ENCODE measurements at places on chromosomes 1 and 21.

DNA sequence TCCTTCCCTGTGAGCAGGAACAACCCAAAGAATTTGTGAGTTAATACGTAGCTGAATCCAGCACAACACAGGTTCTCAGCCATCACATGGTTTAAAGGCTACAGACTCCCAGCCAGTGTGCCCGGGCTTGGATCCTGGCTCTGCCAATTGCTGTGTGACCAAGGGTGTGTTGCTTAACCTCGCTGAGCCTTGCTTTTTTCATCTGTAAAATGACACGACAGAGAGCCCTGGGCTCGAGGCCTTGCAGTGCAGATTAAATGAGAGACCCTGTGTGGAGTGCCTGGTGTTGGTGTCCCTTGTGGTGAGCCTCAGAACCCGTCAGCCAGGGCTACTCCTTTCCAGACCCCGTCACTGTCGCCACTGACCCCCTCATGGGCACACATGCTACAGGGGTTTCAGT is 39.4 kb downstream of the CHAF1B start:
- no peak for DNase-seq

- no peak for DNase-seq
Observed at GRCh38 chr1:151371370-151372057, 991 bp downstream of the SELENBP1 start.

DNA sequence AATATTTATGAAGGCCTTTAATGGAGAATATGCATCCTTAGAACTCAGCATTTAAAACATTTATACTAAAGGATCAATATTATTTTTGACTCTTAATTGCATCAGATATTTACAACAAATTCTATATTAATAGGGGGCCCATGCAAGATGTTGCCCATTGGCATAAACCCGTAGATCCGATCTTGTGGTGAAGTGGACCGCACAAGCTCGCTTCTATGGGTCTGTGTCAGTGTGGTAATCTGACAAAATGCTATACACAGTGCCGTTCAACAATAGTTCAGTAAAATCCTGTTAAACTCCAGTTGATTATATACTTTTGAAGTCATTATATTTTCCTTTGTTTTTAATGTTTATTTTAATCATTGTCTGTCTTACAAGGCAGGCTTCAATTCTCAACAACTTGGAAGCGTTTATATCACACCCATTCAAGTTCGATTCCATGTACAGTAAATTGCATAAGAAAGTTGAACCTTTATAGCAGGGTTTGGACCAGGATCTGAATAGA is 809.2 kb downstream of the USP25 start:
- no peak for DNase-seq

DNA sequence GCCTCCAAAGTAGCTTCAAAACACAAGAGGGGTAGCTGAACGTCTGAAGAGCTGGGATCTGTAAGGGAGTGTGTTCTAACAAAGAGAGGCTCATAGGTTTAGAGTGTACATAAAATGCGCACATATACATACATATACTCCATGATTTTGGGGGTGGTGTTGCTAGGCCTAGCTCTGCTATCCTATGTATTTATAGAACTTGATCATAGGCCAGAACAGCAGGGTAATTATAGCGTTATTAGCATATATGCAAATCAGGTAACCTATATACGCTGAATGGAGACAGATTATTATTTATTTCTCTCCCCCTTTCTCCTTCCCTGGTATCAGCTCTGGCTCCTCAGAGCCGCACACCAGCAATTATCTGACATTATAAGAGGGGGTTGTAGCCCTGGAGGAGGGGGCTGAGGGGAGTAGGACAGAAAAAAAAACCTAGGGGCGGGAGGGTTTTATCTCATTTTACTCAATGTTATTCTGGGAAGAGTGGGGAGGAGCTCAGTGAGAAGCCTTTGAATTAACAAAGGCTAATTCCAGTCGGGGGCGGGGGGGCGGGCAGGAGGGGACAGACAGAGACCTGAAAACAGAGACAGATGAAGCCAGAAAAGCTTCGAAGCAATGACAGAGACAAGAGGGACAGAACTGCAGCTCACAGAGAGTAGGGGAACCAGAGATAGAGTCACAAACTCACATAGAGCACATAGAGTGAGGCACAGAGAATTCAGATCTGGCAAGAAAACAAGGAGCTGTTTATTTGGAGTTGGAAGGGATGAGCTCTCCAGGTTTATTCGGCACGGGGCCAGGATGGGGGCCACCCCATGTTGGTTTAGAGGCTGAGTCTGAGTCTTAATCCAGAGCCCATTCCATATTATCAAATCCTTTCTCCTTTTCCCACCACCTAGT is 63.0 kb downstream of the RHBG start:
- DNase-seq = no peak

GRCh38 chr1:176765608-176766007 is 302.6 kb downstream of the PAPPA2 start:
- DNase-seq = no peak

DNA sequence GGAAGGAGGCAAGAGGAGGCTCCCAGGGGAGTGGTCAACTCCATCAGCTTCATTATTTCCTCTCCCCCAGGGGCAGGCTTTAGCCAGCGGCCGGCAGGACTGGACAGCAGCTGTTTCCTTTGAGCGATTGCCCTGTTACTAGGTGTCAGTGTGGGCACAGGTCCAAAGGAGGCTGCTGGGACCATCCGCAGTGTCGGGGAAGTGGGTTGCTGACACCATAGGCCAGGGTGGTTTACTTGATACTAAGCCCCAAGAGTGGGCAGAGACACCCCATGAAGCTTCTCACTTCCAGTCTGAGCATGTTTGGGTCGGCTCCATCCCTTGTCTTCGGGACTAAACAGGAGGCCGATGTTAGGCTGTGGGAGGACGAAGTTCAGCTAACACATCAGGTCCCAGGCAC is 63.6 kb downstream of the KAZN start:
- DNase-seq = no peak

DNA sequence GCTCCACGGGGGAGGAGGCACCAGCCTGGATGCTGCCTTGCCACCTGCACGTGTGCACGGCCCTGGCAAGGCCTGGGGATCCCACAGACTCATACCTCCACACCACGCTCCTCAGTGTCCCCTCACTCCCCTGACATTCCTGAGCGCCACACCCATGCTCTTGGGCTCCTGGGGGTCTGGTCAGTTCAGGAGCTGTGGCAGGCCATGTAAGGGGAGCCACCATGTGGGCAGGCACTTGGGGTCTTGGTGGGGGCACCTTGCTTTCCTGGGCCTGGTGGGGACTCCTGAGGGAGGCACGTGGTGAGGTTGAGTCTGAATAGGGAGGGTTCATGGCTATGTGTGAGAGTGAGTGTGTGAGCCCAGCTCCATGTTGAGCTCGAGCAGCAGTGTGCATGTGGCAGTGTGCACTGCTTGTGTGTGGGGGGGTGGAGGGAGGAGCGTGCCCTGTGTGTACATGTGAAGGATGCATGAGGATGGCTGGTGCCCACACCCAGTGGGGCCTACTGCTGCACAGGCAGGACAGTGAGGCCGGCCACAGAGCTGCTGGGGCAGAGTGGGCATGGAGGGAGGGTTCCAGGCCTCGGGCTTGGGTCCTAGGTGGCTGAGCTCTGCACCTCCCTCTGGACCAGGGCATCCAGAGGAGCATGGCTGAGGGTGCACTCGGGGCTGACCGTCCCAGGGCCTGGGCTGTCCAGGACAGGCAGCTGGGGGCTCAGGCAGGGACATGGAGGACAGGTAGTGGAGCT is 1.6 kb downstream of the GJC2 start:
- no peak for DNase-seq

DNA sequence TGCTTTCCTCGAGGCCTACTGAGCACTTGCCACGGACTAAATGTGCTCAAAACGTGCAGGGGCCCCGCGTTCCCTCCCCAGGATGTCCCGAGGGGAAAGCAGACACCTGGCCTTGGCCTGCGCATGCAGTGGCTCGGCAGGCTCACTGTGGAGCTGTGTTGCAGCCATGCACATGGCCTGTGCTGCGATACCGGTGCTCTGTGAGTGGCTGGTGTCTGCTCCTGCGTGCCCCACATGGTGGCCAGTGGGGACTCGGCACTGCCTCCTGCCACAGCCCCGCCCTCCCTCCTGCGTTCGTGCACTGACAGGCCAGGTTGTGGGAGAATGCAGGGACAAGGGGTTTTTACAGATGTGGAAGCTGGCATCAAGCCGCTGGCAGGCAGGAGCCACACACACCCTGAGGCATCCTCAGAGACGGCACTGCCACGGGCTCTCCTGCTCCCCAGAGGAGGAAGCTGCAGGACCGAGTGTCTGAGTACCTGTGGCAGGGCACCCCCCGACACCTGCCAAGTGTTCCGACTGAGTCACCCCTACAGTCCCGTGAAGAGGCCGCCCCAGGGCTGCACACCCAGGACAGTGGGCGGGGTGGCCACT is 16.9 kb upstream of the PTTG1IP start:
- DNase-seq = no peak

DNA sequence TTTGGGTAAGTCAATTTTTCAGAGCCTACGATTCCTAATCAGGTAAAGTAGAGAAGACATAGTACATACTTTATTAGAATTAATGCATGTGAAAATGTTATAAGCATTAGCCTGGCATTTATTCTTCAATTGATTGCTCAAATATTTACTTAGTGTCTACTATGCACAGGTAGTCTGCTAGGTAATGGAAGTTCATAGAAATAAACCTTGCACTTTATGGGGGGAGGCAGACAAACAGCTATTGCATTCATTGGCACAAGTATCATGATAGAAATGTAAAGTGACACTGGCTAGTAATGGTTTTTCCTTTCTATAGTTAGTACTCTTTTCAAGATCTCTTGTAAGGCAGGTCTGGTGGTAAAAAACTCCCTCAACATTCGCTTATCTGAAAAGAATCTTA is 44.9 kb downstream of the ZNHIT6 start:
- no peak for DNase-seq

- no peak for DNase-seq
Observed at GRCh38 chr1:115832651-115833050, 8.3 kb downstream of the NHLH2 start.

- DNase-seq = no peak
Observed at GRCh38 chr1:212621043-212621948, 12.7 kb downstream of the ATF3 start.

- no peak for DNase-seq
Observed at GRCh38 chr1:228927946-228928898, 192.9 kb downstream of the RHOU start.

DNA sequence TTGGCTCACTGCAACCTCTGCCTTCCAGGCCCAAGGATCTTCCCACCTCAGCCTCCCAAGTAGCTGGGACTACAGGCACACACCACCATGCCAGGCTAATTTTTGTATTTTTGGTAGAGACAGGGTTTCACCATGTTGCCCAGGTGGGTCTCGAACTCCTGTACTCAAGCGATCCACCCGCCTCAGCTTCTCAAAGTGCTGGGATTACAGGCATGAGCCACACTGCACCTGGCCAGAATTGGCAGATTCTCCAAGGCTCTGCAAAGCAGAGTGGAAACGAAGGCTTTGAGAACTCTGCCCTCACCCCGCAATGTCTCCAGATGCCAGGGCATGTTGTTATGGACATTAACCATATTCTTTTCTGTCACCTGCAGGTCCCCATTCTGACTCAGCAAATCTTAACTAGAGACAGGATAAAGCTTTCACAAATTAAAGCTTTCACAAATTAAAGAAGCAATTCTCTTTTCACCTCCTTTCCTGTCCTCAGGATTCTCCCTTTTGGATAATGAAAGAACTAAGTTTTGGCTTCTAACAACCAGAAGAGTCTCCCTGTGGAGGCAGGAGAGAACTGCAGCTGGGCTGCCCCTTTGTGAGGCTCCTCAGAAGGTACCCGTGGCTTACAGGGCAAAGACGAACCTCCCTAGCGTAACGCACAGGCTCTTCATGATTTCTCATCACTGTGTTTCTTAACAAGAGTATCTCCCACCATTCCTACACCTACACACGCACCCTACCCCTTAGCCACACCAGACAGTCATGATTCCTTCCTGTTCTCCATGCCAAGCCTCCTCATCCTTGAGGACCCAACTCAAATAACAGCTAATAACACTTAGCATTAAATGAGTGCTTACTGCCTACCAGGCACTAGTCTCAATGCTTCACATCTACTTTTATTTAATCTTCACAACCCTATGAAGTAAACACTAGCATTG is 29.8 kb downstream of the GPA33 start:
- no peak for DNase-seq

- no peak for DNase-seq
Observed at GRCh38 chr21:28738882-28739281, 253.8 kb downstream of the LTN1 start.

- no peak for DNase-seq
Observed at GRCh38 chr1:167289075-167289442, 68.4 kb downstream of the POU2F1 start.

DNA sequence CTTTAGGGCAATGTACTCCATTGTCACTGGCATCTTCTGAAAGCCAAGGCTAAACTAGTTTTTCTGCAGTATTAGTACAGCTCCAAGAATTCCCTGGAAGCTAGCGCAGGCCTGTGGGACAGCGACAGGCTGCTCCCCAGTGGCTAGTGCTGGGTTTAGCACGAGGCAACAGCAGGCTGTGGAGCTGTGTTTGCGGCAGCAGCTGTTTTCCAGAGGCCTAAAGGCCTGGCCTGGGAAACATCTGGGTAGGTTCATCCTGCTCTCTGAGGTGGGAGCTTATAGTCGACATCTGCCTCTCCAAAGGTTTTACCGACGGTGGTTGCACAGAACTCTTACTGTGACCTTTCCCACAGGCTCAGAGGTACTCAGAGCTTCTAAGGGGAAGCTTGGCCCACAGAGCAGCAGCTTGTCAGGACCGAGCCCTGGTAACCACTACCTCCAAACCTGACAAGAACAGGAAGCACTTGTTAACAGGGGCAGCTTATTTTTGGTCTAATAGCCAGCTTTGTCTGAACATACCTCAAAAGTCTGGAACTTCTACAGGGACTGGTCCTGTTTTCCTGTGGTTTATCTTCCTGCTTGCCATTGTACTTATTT is 17.2 kb downstream of the CC2D1B start:
- no peak for DNase-seq

GRCh38 chr1:47587891-47588582 is 150.2 kb downstream of the FOXD2 start:
- no peak for DNase-seq

- DNase-seq = no peak
Observed at GRCh38 chr1:31931593-31932225, 6.5 kb downstream of the PTP4A2 start.

DNA sequence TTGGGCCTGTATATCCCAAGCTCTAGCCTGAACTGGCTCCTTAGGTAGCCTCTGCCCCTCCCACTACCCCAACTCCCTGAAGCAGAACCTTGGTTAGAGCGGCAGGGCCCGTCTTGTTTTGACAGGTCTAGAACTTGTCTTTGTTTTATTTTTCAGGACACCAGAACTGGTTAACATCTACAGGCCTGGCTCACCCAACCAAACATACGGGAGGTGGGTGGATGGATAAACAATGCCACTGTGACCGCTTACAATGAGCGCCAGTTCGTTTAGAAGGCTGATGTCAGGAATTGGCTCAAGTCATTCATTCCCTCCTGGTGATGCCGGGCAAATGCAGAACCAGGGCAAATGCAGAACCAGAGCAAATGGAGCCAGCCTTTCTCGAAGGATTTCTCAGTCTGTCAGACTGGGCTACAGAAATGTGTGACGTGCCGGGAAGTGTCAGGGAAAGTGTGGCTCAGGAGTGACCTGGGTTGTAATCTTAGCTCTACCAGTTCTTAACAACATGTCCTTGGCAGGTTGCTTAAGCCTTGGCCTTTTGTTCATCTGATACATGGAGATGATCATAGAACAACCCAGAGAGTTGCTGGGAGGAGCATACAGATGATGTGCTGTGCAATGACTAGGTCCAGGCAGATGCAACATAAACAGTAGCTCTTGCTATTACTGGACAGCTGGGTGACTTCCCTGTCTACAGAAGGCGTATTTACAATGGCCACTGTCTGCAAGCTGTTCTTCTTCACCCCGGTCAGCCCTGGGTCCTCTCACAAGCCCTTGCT is 30.5 kb upstream of the BTG2 start:
- DNase-seq = no peak
